ENCODE measurements at places on chromosomes 13 and 19.

GRCh38 chr13:62544928-62545327, 1129.3 kb upstream of the PCDH20 start:
- no peak for DNase-seq

DNA sequence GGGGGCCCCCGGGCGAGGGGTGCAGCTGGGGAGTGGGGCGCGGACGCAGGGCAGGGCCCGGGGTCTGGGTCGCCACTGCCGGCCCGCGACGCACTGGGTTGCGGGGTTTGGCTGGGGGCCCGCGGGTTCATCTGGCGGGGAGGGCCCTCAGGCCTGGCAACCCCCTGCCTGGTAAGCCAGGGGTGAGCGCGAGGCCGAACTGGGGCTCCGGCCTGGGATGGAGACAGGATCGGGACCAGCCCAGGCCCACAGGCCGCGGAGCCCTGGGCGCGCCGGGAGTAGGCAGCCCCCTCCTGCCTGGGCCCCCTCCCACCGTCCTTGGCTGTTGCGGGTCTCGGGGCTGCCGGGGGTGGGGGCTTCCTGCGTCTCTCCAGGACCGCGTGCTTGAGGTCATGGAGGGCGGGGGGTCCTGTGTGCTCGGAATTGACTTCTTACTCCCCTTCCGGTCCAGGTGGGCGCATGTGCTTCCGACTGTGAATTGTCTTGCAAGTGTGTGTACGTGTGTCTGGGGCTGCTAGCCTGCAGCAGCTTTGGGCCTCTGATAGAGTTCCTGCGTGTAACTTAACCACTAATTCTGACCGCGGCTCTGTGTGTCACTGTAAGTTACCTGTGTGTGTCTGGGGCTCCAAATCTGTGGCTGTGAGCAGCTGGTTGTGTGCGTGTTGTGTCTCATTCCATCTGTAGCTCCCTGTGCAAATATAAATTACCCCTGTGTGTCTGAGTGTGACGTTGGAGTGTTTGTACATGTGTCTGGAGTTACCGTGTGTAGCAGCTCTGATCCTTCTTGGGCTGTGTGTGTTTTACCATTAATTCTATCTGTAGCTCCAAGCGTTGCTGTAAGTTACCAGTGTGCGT, 751 bp downstream of the GRAMD1A start:
- no peak for DNase-seq

- DNase-seq, result no peak
These were observed 105.1 kb downstream of the COG6 start for GRCh38 chr13:39760521-39760920.

- DNase-seq, result no peak
These were observed 68.8 kb downstream of the WASF3 start for GRCh38 chr13:26626271-26626670.

- DNase-seq, result no peak
These were observed 1189.9 kb downstream of the UQCRFS1 start for GRCh38 chr19:28023064-28023463.

- DNase-seq, result no peak
These were observed 156.5 kb downstream of the KCNRG start for GRCh38 chr13:50171590-50172282.

- peak; percentile 21 for DNase-seq
These were observed 141.2 kb upstream of the KLHL1 start for GRCh38 chr13:70249332-70250064.

GRCh38 chr13:98198683-98199082, 21.6 kb upstream of the RNF113B start:
- DNase-seq, result no peak

DNA sequence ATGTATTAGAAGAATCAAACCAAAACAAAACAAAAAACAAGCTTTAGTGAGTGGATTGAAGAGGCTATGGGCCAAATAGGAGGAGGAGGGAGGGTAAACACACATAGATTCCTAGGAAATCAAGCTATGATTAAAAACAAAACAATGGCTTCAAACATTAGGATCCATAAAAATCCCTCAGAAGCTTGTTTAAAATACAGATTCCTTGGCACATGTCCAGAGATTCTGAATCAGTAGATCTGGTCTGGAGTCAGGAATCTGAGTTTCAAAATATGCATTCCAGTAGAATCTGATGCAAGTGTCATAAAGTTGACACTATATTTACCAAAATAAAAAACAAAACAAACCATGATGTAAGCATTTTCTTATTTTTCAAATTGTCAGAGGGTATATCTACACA, 692.8 kb upstream of the SGCG start:
- DNase-seq, result no peak

DNA sequence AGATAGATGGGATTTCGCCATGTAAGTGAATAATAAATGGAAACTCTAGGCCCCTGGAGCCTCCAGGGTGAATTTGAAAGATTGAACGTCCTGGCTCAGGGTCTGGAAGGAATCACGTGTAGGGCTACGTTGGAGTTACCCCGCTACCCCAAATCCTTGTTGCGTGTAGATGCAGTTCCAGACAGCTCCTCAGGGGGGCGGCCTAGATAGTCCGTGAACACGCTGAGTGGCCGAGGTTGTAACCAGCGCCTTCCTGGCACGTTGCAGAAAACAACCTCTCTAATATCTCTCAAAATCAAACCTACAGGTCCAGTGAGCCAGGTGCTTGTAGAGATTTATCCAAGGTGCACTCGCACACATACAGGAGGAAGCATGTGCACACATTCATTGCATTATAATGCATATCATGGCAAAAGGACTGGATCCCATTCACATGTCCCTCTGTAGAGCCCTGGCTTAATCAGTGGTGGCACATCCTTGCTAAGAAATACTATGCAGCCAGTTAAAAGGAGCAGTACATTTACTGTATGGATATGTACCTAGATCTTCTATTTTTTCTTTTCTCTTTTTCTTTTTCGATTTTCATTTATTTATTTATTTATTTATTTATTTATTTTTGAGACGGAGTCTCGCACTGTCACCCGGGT, 2.5 kb upstream of the KEAP1 start:
- peak; percentile 69 for DNase-seq

DNA sequence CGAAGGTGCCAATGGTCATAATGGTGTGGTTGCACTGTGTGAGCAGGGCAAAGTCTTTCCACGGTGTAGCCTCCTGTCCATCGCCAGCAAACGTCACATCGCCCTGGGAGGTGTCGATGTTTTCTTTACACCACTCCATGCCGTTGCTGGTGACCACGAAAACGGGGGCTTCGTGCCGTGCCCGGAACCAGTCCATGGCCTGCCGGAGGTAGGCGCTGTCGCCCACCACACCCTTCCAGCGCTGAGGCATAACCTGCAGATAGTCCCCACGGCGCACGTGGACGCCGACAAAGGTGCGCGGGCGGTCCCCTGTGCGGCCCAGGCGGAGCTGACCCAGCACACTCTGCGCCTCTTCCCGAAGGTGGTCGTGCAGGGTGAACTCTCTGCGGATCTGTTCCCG, 2.1 kb downstream of the FUT1 start:
- no peak for DNase-seq

GRCh38 chr19:55189403-55189835, 9.3 kb upstream of the SYT5 start:
- DNase-seq, result no peak

GRCh38 chr13:33089311-33089710, 73.1 kb downstream of the KL start:
- DNase-seq, result no peak

- peak; percentile 13 for DNase-seq
These were observed 4.3 kb downstream of the RNF113B start for GRCh38 chr13:98172590-98173422.

DNA sequence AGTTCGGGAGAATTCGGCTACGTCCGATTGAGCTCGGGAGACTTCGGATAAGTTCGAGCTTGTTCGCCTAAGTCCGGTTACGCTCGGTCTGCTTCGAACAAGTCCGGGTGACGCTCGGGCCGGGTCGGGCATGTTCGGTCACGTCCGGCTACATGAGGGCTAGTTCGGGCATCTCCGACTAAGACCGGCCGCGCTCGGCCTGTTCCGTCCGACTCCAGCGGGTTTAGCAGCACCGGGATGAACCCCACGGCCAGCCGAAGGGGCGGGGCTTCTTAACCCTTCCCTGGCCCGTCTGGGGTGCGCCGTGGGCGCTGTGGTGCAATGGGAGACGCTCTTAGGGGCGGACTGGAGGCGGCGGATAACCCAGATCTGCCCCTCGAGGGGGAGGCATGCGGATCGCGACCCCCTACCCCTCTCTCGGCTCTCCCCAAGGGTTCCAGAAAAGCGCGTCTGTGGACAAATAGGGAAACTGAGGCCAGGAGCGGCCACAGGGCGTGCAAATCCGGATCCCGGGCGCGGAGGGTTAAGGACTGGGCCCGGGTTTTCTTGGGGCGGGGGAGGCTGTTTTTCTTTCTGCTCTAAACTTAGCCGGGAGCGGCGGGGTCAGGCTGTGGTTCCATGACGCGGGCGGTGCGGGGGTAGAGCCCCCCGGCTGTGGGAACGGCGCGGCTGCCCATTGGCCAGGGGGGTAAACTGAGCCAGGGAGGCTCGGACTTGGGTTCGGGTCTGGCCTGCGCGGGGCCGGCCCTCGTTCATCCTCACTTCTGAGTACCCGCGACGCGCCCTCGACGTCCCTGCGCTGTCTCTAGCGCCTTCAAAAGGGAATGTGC, 1.5 kb downstream of the PDE4C start:
- peak; percentile 94 for DNase-seq

- no peak for DNase-seq
These were observed 53.6 kb downstream of the XPO4 start for GRCh38 chr13:20848944-20849343.

GRCh38 chr13:76826527-76826926, 59.7 kb downstream of the KCTD12 start:
- no peak for DNase-seq

DNA sequence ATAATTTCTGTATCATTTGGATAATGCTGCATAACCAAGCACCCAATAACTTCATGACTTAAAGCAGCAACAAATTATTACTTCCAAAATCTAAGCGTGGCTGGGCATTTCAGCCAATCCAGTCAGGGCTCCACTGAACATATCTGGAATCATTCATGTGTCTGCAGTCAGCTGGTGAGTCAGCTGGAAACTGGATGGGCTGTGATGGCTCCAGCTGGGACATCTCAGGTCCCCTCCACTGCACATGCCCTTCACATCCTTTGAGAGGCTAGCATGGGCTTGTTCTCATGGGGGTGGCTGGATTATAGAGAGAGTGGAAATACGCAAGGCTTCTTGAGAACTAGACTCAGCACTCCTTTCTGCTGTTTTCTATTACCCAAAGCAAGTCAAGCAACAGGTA, 961.9 kb downstream of the DIAPH3 start:
- no peak for DNase-seq

DNA sequence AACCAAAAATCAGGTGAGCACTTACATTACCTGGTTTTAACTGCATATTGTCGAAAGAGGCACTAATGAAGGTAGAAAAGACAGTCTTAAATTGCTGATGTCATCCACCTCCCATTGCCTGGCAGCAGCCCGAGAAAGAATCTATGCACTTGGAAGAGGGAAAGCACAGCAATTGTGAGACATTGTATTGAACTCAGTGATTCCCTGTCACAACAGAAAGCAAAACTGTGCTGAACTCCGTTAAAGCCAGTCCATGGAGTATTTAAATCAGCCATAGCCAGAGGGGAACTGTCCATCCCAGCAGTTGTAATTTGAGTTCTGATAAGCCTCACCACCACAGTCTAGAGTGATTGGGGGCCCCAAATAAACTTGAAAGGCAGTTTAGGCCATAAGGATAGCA, 466.6 kb upstream of the PCDH9 start:
- no peak for DNase-seq

DNA sequence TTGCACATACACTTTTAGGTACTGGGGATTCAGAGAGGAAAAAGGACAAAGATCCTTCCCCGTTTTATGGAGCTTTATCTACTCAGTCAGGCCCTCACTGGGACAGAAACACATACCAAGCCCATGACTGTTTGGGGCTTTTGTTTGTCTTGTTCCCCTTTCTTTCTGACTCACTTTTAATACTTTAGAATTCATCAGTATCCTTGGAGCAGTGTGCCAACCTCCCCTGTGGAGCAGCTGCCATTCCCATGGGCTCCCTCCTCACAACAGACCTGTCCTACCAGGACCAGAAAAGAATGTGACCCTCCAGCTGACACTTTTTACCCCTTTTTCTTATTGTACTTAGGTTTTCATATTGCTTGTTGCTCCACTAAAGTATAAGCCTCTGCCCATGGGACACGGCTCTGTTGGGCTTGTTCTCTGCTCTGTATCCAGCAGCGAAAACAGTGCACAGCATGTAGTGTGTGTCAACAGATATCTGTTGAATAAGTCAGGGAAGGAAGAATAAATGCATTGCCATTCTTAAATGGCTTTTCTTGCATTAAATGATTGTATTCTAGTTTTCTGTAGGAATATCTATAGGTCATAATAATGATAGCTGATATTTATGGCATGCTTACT, 431.1 kb downstream of the EFNB2 start:
- DNase-seq, result no peak

DNA sequence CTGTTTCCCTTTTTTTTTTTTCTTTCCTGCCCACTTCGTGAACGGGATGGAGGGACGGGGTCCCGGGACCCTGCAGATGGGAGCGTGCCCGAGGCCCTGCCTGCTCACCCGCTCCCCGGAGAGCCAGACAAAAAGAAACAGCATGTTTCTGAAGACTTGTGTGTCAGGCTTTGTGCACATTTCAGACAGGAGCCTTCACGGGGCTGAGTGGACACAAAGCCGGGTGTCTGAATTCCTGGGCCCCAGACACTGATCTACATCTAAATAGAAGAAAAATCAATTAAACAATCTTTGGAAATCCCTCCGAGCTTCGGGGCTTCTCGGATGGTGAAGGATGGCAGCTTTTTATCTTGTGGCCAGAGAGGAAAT, 4.2 kb downstream of the PGPEP1 start:
- no peak for DNase-seq

DNA sequence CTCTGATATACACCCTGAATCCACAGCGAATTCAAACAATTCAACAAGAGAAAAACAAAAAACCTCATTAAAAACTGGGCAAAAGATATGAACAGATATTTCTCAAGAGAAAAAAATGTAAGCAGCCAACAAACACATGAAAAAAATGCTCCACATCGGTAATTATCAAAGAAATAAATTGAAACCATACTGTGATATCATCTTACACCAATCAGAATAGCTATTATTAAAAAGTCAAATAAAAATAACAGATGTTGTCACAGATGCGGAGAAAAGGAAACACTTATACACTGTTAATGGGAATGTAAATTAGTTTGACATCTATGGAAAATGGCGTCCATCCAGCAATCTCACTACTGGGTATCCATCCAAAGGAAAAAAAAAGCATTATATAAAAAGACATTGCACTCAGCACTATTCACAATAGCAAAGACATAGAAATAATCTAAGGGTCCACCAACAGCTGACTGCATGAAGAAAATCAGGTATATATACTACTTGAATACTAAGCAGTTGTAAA, 1495.0 kb upstream of the PCDH20 start:
- DNase-seq, result no peak

GRCh38 chr13:76886005-76886291, 257 bp downstream of the KCTD12 start:
- DNase-seq, result no peak

GRCh38 chr13:20350382-20350763, 118.3 kb upstream of the GJB6 start:
- no peak for DNase-seq

- DNase-seq, result no peak
These were observed 89.8 kb downstream of the RYR1 start for GRCh38 chr19:38523319-38523718.
